ENCODE measurements at places on chromosomes 5 and 9.
A peak's percentile ranks its signal among the peaks of the same experiment; 100 is the strongest.

- DNase-seq, result no peak
Measured at GRCh38 chr9:87292449-87293191, 205.0 kb upstream of the DAPK1 start.

- DNase-seq, result no peak
Measured at GRCh38 chr5:34657988-34658387, 1.9 kb downstream of the RAI14 start.

DNA sequence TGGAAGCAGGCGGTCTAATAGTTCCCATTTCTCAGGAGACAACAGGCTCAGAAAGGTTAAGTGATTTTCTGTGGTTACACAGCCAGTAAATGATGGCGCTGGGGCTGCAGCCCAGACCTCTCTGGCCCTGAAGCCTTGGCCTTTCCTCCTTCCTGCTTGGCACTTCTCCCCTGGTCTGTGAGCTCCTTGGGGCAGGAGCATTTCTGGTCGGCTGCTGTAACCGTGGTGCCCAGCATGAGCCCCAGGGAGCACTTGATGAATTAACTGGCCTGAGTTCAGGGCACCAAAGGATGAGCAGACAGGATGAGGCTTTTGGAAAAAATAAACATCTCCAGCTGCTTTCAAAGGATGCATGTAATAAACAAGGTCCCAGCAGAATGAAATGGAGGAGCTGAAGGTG, 30.2 kb downstream of the CDHR2 start:
- DNase-seq, result no peak

GRCh38 chr9:70390933-70391341, 23.5 kb downstream of the KLF9 start:
- DNase-seq, result no peak

- no peak for DNase-seq
Measured at GRCh38 chr5:156481741-156482140, 154.8 kb downstream of the SGCD start.

DNA sequence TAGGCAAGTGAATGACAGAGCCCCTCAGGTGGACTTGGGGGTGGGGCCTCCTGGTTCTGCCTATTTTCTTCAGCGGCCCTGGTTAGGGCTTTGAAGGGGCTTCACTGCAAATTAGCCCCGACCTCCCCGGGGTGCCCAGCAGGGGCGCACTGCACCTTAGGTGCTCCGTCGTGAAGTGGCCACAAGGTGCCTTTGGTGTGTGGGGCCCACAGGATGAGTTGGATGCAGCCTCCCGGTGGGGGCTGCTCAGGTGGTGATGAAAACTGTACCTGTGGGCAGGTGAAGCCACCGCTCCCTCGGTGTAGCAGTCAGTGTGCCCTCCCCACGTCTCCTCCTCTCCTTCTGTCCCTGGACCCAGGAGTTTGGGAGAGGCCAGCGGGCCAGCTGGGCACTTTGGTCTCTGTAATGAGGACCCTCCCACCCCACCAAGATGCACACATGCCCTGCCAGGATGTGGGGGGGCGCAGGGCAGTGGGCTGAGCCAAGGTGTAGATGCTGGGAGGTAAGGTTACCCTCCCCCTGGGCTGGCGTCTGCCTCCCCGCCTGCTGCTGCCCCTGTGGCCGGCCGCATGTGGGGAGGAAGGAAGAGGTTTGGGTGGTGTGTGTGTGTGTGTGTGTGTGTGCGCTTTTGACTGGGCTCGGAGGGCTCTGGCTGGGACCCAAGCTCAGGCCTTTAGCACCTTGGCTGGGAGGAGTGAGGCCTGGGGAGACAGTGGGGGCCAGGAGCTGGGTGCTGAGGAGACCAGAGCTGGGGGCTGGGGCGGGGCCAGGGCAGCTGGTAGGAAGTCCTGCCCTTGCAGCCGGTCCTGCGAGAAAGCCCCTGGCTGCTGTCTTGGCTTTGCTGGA, 55.6 kb downstream of the RXRA start:
- DNase-seq, result peak; percentile 74

DNA sequence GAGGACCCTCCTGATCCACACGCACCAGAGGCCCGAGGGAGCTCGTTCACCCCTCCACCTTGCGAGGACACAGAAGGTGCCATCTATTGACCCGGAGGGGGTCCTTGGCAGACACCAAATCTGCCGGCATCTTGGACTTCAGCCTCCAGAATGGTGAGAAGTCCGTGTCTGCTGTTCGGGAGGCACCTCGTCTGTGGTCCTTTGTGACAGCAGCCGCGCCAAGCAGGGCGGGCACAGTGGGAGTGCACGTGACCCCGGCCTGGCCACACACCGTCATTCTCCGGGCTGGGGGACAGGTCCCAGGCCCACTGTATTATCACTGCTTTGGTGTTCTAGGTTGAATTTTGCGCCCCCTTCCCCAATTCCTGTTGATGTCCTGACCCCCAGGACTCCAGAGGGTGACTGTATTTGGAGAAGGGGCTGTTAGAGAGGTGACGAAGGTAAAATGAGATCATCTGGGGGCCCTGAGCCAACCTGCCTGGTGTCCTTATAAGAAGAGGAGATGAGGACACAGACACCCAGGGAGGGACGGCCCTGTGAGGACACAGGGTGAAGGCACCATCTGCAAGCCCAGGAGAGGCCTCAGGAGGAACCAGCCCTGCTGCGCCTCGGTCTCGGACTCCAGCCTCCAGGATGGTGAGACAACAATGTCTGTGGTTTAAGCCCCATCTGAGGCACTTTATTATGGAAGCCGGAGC, 15.7 kb downstream of the LPCAT1 start:
- peak; percentile 10 for DNase-seq

GRCh38 chr5:133075572-133076536, 24.0 kb downstream of the HSPA4 start:
- DNase-seq, result no peak

DNA sequence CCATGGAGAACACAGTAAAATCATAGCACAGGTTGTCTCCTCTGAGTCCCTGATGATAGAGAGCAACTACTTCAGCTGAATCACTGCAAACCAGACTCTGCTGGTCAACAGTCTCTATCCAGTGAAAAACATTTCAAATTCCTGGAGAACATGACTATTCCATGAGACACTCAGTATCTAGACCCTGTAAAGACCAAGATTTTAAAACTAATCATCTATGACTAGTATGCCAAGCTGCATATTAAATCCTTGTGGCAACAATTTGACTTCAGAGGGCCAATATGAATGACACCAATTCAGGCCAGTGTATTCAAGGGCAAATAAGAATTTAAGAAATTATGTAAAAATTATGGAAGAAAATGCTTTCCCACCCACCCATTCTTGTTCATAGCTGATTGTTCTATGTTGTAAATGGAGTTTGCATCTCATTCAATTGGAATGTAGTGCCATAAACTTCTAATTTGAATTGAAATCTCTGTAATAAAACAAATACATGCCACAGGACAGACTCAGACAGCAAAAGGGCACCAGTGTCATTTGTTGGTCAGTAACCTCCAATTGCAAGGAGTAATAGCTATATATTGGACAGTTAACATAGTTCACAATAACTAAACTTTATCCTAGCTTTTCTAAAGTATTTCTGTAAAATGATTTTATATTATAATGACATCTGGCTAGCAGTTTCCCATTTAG, 80.1 kb upstream of the LPAR1 start:
- no peak for DNase-seq

- DNase-seq, result no peak
Measured at GRCh38 chr5:179287631-179288030, 57.6 kb downstream of the ADAMTS2 start.

DNA sequence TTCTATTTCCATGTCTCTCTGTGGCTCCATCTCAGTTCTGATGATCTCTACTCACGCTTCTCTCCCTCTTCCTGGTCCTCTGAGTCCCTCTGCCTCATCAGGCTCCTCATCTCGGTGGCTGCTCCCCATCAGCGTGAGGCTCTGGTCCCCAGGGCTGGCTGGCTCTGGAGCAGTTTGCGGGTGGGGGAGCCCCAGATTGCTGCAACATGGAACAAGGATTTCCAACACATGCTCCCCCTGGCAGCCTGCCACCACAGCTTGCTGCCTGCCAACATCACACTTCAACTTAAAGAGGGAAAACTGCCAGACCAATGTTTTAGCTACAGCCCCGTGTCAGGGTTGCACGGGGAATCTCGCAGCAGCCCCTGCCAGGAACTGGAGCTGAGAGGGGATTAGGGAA, 77.2 kb upstream of the NEK6 start:
- no peak for DNase-seq

DNA sequence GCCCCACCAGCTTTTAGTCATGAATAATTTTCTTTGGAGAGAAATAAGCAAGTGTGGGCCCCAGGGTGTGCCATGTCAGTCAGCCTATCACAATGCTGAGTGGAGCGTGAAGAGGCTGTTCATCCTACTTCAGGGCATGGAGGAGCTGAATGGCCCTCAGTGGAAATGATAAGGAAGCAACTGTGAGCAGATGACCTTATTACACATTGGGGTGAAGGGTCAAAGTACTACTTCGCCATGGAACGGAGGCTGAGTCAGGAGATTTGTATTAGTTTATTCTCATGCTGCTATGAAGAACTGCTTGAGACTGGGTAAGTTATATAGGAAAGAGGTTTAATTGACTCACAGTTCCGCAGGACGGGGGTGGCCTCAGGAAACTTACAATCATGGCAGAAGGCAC, 231.0 kb upstream of the ADAMTS16 start:
- DNase-seq, result no peak

DNA sequence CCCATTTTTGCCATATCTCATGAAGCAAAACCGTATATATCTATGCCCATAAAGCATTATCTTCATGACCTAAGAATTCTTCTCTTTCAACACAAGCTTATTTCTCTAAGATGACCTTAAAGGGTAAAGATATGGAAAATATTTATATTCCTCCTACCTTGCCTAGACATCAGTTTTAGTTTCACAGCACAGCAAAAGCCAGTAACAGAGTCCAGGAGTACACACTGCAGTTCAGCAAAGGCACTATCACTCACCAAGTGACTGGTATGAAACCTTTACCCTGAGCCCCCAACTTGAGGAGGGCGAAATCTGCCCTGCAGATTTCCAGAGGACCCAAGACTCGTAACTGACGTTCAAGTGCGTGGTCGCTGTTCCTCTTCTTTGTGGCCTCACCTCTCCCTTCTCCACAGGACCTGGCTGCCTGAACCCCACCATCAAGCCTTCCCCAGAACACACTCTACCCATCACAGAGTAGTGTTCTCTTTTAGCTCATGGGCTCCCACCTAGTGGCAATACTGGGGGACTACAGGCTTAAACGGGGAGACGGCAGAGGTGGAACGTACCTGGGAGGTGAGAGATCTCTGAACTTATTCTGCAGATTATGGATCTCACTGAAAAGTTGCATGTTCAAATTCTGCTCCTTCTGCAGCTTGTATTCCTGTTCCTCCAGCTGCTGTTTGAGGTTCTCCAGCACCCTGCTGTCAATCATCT, 141.0 kb downstream of the CDK5RAP2 start:
- DNase-seq, result no peak

DNA sequence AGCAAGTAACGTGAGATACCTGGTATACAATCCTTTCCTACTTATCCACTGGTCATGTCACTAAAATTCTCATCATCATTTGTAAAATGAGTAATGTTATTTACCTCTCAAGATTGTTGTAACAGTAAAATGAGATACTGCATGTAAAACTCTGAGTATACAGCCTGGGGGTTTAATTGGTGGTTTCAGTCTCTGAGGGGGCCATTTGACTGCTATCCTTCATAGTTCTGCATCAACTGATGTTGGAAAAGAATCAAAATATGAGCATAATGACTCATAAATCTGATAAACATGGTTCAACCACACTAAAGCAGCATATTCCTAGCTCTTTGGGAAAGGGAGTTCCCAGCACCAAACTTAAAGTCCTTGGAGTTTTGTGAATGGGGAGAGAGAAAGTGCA, 181.0 kb upstream of the GHR start:
- DNase-seq, result no peak

- DNase-seq, result no peak
Measured at GRCh38 chr5:423626-424261, 19.2 kb upstream of the EXOC3 start.

DNA sequence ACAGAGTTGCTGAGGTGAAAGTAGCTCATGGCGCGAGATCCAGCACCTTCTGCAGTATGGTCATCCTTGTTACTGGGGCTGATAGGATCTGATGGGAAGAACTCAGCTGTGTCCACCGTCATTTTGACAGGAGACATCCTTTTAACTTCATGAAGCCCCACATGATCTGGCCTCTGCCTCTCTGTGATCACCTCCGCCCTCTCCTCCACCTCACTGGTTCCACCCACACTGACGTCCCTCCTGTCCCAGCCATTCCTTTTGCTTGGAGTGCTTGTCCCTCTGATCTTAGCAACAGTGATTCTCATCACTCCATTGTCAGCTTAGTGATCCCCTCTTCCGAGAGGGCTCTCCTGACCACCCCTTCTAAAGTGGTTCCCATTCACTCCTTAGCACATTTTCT, 25.8 kb downstream of the NEUROG1 start:
- no peak for DNase-seq

DNA sequence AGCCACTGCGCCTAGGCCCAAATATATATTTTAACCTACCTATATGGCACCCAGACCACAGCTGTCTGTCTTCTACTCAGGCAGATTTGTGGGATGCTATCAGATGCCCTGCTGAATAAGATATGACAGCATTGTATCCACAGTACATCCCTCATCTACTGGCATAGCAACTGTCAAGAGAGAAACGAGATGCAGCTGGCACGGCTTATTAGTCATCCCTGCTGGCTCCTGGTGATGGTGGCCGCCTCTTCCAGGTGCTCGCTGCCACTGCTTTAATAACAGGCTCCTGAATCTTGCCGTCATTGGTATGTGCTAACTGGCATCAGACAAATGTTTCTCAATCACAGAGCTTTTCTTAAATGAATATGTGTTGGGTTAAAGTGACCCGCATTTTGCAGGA, 34.0 kb downstream of the B4GALT1 start:
- DNase-seq, result no peak

- DNase-seq, result no peak
Measured at GRCh38 chr5:28190011-28190410, 1151.6 kb upstream of the CDH9 start.

GRCh38 chr5:141605523-141606277, 13.1 kb downstream of the DIAPH1 start:
- no peak for DNase-seq

DNA sequence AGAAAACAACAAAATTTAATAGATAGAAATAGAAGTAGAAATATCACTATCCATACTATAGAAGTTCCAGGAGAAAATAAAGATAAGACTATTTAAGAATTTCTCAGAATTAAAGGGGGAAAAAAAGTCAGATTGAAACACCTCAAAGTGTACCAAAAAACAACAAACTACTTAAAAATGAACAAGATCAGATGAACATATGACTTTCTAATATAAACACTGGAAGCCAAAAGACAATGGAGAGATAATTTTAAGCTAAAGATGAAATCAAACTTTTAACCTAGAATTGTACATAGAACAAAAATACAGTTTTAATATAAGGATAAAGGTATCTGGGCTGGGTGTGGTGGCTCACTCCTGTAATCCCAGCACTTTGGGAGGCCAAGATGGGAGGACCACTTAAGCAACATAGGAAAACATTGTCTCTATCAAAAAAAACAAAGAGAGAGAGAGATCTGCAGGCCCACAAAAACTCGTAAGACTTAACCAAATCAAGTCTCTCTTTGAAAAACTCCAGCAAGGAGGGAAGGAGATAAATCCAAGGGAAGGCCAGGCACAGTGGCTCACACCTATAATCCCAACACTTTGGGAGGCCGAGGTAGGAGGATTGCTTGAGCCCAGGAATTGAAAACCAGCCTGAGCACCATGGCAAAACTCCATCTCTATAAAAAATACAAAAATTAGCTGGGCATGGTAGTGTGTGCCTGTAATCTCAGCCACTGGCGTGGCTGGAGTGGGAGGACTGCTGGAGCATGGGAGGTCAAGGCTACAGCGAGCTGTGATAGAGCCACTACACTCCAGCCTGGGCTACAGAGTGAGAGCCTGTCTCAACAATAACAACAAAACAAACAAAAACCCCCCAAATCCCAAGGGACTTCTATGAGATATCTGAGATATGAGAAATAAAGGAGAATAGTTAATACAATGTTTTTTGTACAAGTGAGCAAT, 32.4 kb downstream of the ABHD17B start:
- DNase-seq, result no peak

All from activated naive CD8-positive, alpha-beta T cell treated with anti-CD3 and anti-CD28 coated beads, Interleukin-2, amount 10 ng/mL, durations not matched to agents 7 days and 5 days (primary cell).